ENCODE measurements at places on chromosomes 13 and 19.
A peak's percentile ranks its signal among the peaks of the same experiment; 100 is the strongest.

DNA sequence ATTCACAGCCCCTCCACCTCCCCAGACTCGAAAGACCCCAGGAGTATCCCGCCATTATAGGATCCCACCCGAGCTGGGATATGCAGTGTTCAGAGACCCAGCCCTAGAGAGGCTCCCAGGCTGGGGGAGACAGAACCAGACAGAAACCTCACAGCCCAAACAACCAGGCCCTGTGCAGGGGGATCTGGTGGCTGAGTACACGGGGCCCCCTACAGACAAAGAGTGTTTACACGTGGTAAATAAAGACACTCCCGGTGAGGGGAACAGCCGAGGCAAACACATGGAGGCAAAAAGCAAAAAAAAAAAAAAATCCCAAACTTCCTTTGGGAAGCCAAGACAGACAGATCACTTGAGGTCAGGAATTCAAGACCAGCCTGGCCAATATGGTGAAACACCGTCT lies 25.1 kb downstream of the TINCR start:
- DNase-seq: no peak

- DNase-seq: no peak
Observed at GRCh38 chr13:73631411-73631810, 502.8 kb downstream of the KLF12 start.

- DNase-seq: no peak
Observed at GRCh38 chr13:25632166-25632888, 260.6 kb downstream of the ATP8A2 start.

GRCh38 chr19:28710278-28710677 lies 502.7 kb downstream of the UQCRFS1 start:
- DNase-seq: peak; percentile 13

DNA sequence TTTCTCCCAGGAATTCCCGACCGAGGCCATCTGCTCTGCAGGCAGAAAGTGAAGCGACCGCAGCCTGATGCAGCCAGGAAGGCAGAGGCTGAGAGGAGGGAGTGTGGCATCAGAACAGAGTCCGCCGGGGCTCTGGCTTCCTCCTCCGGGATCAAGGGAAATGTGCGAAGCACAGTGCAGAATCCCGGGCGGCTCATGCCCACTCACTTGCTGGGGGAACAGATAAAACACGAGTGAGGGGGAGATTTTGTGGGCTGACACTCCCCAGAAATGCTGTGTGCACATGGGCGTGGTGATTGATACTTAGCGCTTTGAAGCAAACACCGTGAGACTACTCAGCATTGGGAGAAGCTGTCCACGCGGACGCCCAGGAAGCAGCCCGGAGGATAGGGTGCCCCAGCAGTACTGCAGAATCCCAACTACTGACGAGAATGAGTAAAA lies 75.3 kb upstream of the POMP start:
- DNase-seq: no peak

GRCh38 chr13:84446972-84447639 lies 564.8 kb upstream of the SLITRK1 start:
- no peak for DNase-seq

DNA sequence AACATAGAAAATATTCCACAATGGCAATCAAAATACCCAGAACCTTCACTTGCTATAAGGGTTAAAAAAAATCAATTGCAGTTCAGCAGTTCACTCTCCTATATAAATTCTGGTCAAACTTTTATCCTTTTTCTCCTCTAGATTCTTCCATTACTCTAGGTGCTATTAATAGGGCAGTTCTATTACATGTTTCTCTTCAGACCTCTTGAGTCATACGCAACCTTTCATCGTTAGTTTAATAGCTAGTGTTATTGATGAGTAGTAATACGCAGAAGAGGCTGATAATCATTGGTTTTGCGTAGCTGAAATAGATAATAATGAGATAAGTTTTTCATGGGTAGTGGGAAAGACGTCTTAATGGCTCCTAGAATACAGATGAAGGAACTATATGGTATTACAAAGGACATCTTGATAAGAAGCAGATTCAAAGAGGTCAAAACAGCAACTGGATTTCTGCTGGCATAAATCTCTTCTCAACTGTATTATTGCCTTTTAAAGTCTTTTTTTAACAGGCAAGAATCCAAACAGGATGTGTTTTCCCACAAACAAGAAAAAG lies 118.3 kb upstream of the STARD13 start:
- DNase-seq: no peak

GRCh38 chr19:54136864-54137698 lies 481 bp upstream of the CNOT3 start:
- DNase-seq: peak; percentile 98

GRCh38 chr13:44142941-44143665 lies 230.5 kb upstream of the SERP2 start:
- DNase-seq: no peak

All from NCI-H1092 (cell line).